NT2/D1 (cell line): ENCODE measurements at places on chromosomes 13 and 19.
A peak's percentile ranks its signal among the peaks of the same experiment; 100 is the strongest.

- no peak for DNase-seq
Measured at GRCh38 chr19:1244693-1245451, 3.3 kb downstream of the ATP5F1D start.

DNA sequence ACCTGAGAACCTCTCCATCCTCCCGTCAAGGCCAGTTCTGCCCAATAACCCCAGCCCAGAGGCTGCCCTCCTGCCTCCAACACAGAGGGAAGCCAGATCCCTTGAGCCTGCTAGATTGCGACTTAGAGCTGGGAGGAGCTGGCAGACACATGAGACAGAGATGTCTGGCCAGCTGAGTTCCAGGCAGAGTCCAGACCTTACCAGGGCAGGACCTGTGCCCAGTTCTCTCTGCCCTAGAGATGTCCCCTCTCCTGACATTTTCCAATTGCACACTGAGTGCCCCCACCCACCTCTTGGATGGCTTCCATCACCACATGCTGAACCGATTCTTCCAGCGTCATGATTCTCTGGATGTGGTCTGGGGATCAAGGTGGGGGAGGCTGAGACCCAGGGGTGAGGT, 3.0 kb downstream of the HOOK2 start:
- no peak for DNase-seq

DNA sequence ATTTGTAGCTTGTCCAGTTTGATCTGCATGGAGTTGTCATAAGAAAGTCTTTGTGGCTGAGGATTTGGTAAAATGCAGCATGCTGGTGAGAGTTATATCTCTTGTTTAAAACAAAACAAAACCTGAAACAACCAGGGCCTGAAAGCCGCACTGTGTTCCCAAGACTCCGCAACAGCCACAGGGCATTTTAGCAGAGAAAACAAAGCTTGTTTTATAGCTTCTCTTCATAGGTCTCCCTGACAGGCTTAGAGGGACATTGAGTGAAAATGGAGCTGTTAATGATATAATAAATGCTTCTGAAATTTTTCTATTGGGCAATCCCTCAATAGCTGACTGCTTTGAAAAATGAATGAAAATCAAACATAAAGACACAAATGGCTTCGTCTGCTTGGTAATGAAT, 148.7 kb upstream of the RNF113B start:
- DNase-seq = no peak

DNA sequence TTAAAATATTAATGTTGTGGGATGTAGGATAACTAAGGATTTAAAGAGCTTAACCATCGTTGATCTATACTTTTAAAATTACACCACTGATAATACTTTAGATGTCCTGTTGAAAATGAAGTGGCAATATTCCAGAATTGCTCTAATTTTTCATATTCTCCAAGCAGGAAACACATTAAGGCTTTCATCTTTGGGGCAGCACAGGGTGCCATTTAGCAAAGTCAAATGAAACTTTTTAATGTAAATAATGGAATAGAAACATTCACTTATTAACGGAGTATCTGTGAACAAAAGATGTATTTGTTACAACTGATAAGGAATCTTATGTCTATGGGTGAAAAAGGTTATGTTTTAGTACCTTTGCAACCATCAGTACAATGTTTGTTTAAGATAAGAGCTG, 50.0 kb upstream of the MIR17HG start:
- no peak for DNase-seq

DNA sequence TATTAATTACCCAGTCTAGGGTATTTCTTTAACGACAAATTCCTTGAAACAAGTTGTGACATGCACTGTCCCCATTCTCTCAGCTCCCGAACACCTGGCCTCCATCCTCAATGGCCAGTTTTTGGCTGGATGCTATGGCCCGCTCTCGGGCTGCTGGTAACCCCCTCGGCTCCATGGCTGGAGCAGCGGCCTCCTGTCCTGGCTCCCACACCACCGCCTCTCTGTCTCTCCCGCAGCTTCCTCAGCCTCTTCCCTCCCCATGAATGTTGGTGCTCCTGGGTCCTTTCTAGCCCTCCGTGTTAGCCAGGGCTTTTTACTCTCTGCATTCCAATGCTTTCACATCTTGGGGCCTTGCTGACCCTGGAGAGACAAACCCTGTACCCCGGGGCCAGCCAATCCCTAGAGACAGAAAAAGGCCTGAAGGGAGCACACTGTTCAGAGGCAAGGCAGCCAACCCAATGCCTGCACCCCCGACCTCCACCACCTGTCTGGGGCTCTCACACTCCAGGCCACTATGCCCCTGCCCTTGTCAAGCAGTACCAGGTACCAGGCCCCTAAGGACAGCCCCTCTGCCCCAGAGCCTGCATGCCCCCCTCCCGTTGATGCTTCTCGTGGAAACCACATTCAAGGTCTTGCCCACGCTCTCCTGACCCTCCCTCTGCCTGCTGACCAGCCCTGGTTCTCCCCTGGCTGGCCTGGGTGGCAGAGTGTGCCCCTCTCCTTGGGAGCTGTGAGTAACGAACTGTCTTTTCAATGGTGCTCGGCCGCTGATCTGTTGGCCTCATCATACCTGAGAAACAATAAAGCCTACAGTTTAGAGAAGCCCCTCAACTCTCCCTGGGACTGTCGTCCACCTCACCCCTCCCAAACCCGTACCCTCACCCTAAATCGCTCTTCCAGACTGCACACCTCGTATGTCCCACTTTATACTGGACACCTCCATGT, 86.9 kb upstream of the GPR183 start:
- DNase-seq = no peak

- DNase-seq = no peak
Measured at GRCh38 chr13:41049480-41050440, 11.5 kb upstream of the WBP4 start.

DNA sequence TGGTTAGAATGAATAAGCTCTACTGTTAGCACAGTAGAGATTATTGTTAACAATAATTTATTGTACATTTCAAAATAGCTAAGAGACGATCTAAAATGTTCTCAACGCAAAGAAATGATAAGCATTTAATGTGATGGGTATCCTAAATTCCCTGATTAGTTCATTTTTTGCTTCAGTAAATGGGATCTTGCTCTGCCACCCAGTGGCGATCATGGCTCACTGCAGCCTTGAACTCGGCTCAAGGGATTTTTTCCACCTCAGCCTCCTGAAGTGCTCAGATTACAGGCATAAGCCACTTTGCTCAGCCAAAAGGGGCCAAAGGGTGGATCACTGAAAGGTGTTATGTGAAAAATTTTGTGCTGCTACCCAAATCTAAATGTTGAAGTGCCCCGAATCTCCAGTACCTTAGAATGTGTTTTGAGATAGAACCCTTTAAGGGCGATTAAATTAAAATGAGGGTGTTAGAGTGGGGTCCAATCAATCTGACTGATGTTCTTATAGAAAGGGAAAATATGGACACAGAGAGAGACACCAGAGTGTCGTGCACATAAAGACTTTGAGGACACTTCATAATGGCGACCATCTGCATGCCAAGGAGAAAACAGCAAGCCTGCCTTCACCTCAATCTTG, 31.5 kb upstream of the ZNF766 start:
- DNase-seq = peak; percentile 36

DNA sequence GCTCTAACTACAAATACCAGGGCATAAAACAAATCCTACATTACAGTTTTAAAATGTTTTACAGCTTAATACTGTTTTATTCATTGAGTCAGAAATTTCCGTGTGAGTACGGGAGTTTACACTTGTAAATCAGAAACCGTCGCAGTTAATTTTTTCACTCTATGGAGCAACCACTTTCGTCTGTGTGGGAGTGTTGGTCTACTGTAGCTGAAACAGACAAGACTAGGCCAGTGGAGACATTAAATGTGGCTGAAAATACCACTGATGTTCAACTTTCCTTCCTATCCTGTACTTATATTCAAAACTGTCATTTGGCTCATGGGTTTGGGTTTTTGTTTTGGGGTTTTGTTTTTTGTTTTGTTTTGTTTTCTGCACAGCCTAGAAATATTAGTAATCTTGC, 268.7 kb downstream of the DCT start:
- no peak for DNase-seq

DNA sequence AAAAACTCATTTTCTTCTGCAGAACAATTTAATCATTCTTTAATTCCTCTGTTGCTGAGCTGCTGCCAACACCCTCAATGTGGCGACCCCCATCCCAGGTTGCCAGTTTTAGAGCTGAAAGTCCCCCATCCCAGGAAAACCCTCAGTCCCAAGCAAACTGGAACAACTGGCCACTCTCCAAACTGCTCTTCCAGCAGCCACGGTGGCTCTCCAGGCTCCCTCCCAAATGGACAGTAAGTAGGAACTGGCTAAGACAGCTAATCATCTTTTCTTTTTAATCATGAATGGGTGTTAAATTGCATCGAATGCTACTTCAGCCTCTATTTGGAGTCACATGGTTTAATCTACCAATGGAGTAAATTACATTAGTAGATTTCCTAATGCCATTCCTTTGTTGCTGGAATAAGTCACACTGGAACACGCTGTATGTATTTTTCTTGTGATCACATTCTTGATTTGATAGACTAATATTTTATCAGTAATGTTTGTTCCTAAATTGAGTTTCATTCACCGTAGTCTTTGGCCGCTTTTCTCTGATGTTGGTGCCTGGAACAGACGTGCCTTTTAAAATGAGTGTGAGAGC, 33.7 kb upstream of the VSTM2B start:
- no peak for DNase-seq

GRCh38 chr19:679418-680286, 3.5 kb downstream of the FSTL3 start:
- no peak for DNase-seq

DNA sequence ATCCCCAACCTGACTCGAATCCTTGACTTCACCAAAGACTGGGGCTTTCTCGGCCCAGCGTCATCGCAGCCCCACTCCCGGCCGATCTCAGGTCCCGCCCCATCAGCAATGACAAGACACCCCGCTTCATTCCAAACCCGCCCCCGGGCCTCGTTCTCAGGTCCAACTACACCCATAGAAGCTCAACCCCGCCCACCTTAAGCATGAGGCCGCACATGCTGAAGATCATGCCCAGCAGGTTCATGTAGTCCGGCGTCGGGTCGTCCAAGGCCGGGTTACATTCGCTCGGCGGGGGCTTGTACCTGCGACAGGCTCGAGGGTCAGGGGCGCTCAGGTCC, 2.3 kb downstream of the WDR83 start:
- DNase-seq = no peak

DNA sequence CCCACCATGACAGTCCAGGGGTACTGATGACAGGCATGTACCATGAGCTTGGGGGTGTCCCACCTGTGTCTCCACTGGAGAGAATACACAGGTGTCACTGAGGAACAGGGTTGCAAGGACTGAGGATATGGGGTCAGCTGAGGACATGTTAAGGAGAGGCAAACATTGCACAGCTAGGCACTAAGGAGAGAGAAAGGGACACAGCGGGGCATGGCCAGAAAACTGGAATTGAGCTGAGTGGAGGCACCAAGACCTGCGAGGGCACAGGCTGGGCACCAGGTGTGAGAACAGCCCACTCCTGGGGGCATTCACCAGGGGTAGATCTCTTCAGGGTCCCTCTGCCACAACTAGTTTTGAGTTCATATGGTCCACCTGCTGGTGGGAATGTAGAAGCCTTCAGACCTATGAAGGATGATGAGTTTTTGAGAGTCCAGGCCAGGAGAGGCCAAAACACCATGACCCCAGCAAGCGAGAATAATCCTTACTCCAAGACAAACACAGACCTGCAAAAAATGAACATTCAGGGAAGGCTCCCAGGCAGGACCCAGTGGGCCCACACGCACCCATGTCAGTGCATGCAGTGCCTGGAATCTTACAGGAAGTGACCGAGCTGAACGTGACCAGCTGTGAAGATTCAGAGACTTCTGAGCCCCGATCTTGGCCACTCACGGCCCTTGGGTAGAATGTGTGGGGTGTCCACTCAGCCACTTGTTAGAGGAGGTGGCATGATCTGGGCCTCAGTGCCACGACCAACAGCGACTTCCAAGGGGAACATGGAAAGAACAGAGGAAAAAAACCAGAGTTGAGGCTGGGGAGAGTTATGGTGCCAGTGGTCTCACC, 1.4 kb upstream of the ZNF584 start:
- DNase-seq = no peak

GRCh38 chr13:91520952-91521351, 122.5 kb downstream of the GPC5 start:
- DNase-seq = no peak

- DNase-seq = no peak
Measured at GRCh38 chr19:7637374-7638256, 705 bp downstream of the STXBP2 start.

DNA sequence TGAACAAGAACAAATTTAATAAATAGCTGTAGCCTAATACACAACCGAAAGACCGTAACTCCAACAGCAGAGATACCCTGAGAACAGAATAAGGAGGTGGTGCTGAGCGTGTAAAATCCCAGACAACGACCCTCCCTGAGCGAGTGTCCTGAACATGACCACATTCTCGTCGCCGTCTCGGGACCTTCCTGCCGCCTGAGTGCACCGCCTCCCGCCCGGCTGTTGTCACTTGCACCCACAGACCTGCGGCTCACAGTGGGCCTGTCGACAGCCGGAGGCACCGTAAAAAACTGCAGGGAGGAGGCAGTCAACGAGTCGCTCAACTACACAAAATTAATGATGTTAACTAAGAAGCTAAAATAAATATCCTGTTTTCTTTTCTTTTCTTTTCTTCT, 35.8 kb upstream of the GRTP1 start:
- no peak for DNase-seq

DNA sequence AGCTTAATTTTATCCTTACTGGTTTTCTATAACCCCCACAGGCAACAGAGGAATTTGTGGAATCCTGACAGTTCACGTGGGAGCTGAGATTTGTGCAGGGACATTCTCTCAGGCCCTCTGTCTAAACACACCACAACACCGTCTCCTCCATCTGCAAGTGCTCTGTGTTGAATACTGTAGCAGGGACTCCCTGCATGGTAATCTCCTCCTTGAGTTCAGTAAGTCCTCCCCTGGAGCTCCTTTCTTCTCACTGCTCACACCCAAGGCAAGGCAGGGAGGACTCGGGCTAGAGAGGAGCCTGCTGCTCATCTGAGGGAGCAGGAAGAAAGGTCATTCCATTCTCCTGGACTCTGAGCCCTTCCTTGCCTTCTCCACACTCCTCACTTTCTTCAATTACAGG, 348.2 kb downstream of the KCTD12 start:
- no peak for DNase-seq

DNA sequence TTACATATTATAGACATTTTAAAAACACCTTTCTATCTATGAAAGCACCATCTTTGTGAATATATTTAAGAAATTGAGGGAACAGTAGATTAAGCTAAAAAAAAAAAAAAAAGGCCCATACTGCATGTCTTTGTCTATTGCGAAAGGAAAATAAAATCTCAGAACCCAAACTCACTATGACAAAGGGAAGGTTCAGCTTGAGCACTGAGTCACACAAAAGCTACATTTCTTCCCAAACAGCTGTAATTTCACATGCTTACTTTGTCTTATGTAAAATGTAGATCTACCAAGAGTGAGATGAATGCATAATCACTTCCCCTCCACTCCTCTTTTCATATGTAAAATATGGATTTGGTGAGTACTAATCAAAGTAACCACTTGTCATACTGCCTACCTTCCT, 640.1 kb upstream of the KLF12 start:
- no peak for DNase-seq

- DNase-seq = no peak
Measured at GRCh38 chr19:42242069-42242511, 312 bp downstream of the GSK3A start.

GRCh38 chr19:31716826-31717225, 367.6 kb upstream of the TSHZ3 start:
- DNase-seq = no peak
